ENCODE measurements at places on chromosomes 7 and 10.

DNA sequence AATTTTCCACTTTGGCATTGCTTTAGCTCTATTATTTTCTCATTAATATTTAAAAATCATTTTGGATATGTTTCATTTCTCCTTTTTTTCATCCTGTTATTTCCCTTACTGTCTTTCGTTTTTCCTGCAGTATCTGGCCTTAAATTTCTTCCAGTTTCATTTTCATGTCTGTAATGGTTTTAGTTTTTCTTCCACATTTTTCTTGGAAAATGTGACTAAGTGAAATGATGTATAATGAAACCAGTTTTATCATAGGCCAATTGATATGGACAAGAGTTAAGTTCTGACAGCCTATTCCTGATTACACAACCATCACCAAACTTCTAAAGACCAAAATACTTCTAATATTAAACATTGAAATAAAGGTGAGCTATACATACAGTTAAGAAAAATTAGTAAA is 158.5 kb downstream of the LHFPL3 start:
- no peaks in the 10 kb centered on the region for H3K4me1 ChIP-seq
- no peaks in the 10 kb centered on the region for H3K36me3 ChIP-seq
- no peak overlapping the region for H3K4me3 ChIP-seq

DNA sequence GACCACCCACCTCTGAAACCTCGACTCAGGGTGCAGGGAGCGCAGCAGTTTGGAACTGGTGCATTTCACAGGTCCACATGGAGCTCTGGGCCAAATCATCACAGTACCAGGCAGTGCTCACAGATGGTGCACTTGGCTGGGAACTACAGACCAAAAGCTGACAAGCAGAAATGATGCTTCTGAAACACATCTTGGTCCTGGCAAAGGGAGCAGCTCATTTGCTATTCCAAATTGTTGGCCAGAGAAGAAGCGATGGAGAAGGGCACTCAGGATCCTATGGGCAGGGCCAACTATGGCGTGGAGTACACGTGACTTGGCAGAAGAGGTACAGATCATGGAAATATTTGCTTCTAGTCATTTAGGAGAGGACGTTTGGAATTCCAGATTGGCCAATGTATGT is 383.9 kb downstream of the CALN1 start:
- H3K4me1 ChIP-seq: no peaks in the 10 kb centered on the region
- H3K4me3 ChIP-seq: no peak overlapping the region
- no peaks in the 10 kb centered on the region for H3K36me3 ChIP-seq
- H3K27me3 ChIP-seq: no peaks in the 10 kb centered on the region
- no peak for DNase-seq

DNA sequence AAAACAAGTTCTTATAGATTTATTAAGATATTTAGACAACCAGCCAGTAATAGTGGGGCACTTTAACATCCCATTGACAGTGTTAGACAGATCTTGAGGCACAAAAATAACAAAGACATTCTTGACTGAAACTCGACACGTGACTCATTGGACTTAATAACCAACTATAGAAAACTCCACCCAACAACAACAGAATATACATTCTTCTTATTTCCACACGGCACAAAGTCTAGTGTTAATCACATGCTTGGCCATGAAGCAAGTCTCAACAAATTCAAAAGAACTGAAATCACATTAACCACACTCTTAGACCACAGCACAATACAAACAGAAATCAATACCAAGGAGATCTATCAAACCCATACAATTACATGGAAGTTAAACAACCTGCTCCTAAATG is 138.1 kb downstream of the ARL5B start:
- no peaks in the 10 kb centered on the region for H3K36me3 ChIP-seq
- H3K27ac ChIP-seq: no peak overlapping the region
- H3K4me3 ChIP-seq: no peak overlapping the region
- H3K27me3 ChIP-seq: no peaks in the 10 kb centered on the region
- H3K4me1 ChIP-seq: no peaks in the 10 kb centered on the region

GRCh38 chr10:70319183-70319582 is 35.4 kb upstream of the NPFFR1 start:
- no peak for DNase-seq
- H3K27ac ChIP-seq: no peak overlapping the region
- peaks cover 3% of the 10 kb centered on the region for H3K4me1 ChIP-seq
- H3K27me3 ChIP-seq: no peaks in the 10 kb centered on the region

- no peak for DNase-seq
- H3K27me3 ChIP-seq: peaks cover 26% of the 10 kb centered on the region
- peak overlapping the region; percentile 69 for H3K4me3 ChIP-seq
- H3K36me3 ChIP-seq: no peaks in the 10 kb centered on the region
- peaks cover 4% of the 10 kb centered on the region for H3K4me1 ChIP-seq
Measured at GRCh38 chr7:85184599-85185423, 2.0 kb downstream of the SEMA3D start.

DNA sequence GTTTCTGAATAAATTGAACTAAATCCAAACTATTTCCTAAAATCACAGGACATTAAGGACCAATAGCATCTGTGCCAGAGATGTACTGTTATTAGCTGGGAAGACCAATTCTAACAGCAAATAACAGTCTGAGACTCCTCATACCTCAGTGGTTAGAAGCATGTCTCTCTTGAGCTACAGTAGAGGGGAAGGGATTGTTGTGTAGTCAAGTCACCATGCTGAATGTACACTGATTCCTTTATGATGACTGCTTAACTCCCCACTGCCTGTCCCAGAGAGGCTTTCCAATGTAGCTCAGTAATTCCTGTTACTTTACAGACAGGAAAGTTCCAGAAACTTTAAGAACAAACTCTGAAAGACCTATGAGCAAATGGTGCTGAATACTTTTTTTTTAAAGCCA is 13.9 kb downstream of the MEST start:
- no peaks in the 10 kb centered on the region for H3K4me1 ChIP-seq
- H3K4me3 ChIP-seq: no peak overlapping the region
- no peak overlapping the region for H3K27ac ChIP-seq
- H3K27me3 ChIP-seq: no peaks in the 10 kb centered on the region
- no peak for DNase-seq
- peaks cover 75% of the 10 kb centered on the region for H3K36me3 ChIP-seq

GRCh38 chr7:132508724-132509353 is 67.4 kb downstream of the PLXNA4 start:
- H3K4me3 ChIP-seq: no peak overlapping the region
- no peak overlapping the region for H3K27ac ChIP-seq
- DNase-seq: no peak
- no peaks in the 10 kb centered on the region for H3K36me3 ChIP-seq

- peaks cover 9% of the 10 kb centered on the region for H3K27me3 ChIP-seq
- no peaks in the 10 kb centered on the region for H3K36me3 ChIP-seq
- peak within 1 kb of the TSS; percentile 59 for H3K4me3 ChIP-seq
- peak; percentile 88 for DNase-seq
- no peak within 1 kb of the TSS for H3K27ac ChIP-seq
Measured at GRCh38 chr10:94402204-94402842, at the start of gene TBC1D12. TBC1D12 (plus strand) TSS chr10:94402541; CDS start chr10:94402614, 73 bp downstream.

GRCh38 chr10:117914334-117914733 is 132.4 kb downstream of the RAB11FIP2 start:
- H3K27me3 ChIP-seq: no peaks in the 10 kb centered on the region
- H3K4me1 ChIP-seq: no peaks in the 10 kb centered on the region
- DNase-seq: no peak
- no peak overlapping the region for H3K4me3 ChIP-seq
- no peaks in the 10 kb centered on the region for H3K36me3 ChIP-seq

GRCh38 chr10:27568196-27569175 is 64.4 kb downstream of the RAB18 start:
- no peaks in the 10 kb centered on the region for H3K4me1 ChIP-seq
- no peaks in the 10 kb centered on the region for H3K27me3 ChIP-seq
- no peak overlapping the region for H3K27ac ChIP-seq
- H3K4me3 ChIP-seq: no peak overlapping the region
- no peak for DNase-seq
- H3K36me3 ChIP-seq: no peaks in the 10 kb centered on the region

DNA sequence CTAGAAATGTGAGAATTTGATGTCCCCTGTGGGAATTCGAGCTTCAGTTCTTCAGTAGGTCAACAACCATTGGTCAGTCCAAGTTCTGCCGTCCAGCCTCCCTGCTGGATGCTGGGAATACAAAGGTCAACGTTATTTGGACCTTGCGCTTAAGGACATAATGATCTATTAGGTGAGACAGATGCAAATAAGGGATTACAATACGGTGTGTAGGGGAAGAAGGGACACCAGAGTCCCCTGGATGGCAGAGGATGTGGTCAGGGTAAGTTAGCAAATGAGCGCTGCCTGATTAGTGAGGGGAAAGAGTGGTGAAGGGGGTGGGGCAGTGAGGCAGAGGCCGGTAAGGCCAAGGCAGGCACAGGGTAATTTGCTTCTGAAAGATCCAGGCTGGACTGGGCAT is 16.2 kb downstream of the CCNY start:
- no peak for DNase-seq
- H3K4me3 ChIP-seq: no peak overlapping the region
- H3K27ac ChIP-seq: no peak overlapping the region
- no peaks in the 10 kb centered on the region for H3K36me3 ChIP-seq

GRCh38 chr7:148727501-148728278 is 29.0 kb downstream of the CUL1 start:
- H3K4me3 ChIP-seq: no peak overlapping the region
- no peak overlapping the region for H3K27ac ChIP-seq
- no peak for DNase-seq
- H3K36me3 ChIP-seq: peaks cover 13% of the 10 kb centered on the region

- DNase-seq: peak; percentile 87
- no peaks in the 10 kb centered on the region for H3K27me3 ChIP-seq
- peak overlapping the region; percentile 69 for H3K4me3 ChIP-seq
- H3K36me3 ChIP-seq: no peaks in the 10 kb centered on the region
- H3K27ac ChIP-seq: no peak overlapping the region
- H3K4me1 ChIP-seq: no peaks in the 10 kb centered on the region
Measured at GRCh38 chr7:25894902-25895791, 256.9 kb upstream of the NFE2L3 start.

- H3K36me3 ChIP-seq: no peaks in the 10 kb centered on the region
- no peaks in the 10 kb centered on the region for H3K4me1 ChIP-seq
- no peak overlapping the region for H3K4me3 ChIP-seq
- H3K27me3 ChIP-seq: no peaks in the 10 kb centered on the region
- H3K27ac ChIP-seq: no peak overlapping the region
Measured at GRCh38 chr7:111160297-111160696, 69.4 kb downstream of the LRRN3 start.

DNA sequence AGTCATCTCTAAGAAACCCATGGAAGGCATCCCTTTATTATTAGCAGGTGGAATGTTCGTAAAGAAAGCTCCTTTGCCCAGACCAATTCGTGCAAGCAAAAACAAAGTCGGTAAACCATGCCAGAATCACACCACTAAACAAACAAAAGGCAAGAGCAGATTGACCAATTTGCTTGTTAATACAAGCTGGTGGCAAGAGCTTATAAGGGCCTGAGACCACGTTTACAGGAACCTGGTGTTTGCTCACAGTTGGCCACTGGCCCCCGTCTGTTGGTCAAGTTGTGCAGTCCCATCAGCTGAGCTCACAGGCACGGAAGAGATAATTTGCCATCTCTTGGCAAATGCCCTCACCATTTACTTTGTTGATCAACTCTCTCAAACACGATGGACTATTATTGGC is 342.2 kb upstream of the MKI67 start:
- no peak overlapping the region for H3K4me3 ChIP-seq
- DNase-seq: no peak
- no peaks in the 10 kb centered on the region for H3K36me3 ChIP-seq
- no peaks in the 10 kb centered on the region for H3K4me1 ChIP-seq
- H3K27me3 ChIP-seq: no peaks in the 10 kb centered on the region

- no peak for DNase-seq
- no peaks in the 10 kb centered on the region for H3K36me3 ChIP-seq
- no peaks in the 10 kb centered on the region for H3K27me3 ChIP-seq
- no peaks in the 10 kb centered on the region for H3K4me1 ChIP-seq
- H3K4me3 ChIP-seq: no peak overlapping the region
- H3K27ac ChIP-seq: no peak overlapping the region
Measured at GRCh38 chr7:67571026-67571545, 574.5 kb downstream of the TYW1 start.

DNA sequence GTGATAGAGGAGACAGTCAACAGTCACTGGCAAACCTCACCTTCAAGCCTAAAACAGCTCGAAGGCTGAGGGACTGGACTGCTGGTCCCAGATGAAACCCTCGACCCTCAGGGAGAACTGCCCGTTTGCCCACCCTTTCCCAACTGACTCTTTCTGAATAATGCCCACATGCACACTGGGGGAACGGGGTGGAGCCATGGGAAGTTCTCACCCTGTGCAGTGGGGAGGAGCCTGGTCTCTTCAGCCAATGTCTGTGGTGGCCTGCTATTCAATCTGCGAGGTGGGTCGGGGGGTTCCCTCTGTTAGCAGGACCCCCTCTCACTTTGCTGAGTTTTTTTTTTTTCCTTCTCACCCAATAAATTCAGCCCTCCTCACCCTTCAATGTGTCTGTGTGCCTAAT is 14.5 kb downstream of the TOMM7 start:
- H3K36me3 ChIP-seq: peaks cover 16% of the 10 kb centered on the region
- peaks cover 26% of the 10 kb centered on the region for H3K4me1 ChIP-seq
- no peak overlapping the region for H3K27ac ChIP-seq
- no peaks in the 10 kb centered on the region for H3K27me3 ChIP-seq

DNA sequence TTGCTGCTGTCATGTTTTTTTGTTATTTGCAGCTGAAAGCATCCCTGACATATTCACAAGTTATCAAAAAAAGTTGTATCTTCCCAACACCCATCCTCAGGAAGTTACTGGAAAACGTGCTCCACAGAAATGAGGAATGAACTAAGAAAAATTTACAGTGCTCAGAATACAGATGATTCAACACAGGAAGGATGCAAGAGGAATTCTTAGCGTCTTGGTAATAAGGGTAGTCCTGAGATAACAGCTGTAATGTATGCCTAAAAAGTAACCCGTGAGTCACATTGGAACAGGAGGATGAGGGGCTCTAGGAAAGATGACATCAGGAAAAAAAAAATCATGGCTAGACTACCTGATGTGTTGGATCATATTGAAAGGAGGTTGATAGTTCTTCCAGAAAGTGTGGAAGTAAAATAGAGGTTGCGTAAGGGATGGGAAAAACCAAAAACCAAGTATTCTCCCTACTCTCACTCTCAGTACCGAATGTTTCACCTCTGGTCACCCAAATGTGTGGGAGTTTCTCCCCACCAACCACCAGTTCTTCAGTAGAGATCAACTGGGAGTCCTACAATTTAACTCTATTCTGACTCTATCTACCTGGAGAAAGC is 3.9 kb downstream of the ADAM12 start:
- H3K4me3 ChIP-seq: no peak overlapping the region
- H3K27me3 ChIP-seq: peaks cover 23% of the 10 kb centered on the region
- H3K4me1 ChIP-seq: no peaks in the 10 kb centered on the region
- H3K27ac ChIP-seq: no peak overlapping the region

DNA sequence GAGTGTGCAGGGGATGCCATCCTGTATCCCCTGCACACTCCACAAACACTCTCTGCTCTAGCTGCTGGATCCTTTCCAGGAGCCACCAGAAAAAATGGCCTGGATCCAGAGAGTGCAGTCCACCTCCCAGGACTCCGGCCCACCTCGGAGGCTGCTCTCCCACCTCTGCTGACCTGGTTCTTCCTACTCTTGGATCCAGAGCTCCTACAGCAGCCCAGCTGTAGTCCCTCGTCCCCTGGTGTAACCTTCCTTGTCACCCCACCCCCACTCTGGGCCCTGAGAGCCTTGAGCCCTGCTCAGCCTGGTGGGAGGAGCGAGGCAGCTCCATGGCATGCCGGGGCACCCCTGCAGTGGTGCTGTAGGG is 54.4 kb downstream of the GOLGA7B start:
- H3K4me1 ChIP-seq: peaks cover 3% of the 10 kb centered on the region
- H3K27ac ChIP-seq: no peak overlapping the region
- no peak overlapping the region for H3K4me3 ChIP-seq
- no peaks in the 10 kb centered on the region for H3K27me3 ChIP-seq

GRCh38 chr10:72335394-72336258 is 19.1 kb downstream of the DNAJB12 start:
- H3K4me3 ChIP-seq: no peak overlapping the region
- H3K36me3 ChIP-seq: peaks cover 6% of the 10 kb centered on the region
- H3K27me3 ChIP-seq: no peaks in the 10 kb centered on the region
- peaks cover 18% of the 10 kb centered on the region for H3K4me1 ChIP-seq
